ENCODE measurements at places on chromosomes 7 and 10.

GRCh38 chr7:2608921-2609411, 22.8 kb upstream of the TTYH3 start:
- no peak for DNase-seq

GRCh38 chr7:40918701-40919271, 784.0 kb downstream of the SUGCT start:
- DNase-seq: no peak

GRCh38 chr7:86844608-86845007, 200.9 kb downstream of the GRM3 start:
- DNase-seq: no peak

- no peak for DNase-seq
Measured at GRCh38 chr10:5945561-5946418, 31.6 kb downstream of the IL15RA start.

GRCh38 chr7:55034776-55035175, 16.0 kb downstream of the EGFR start:
- no peak for DNase-seq

GRCh38 chr10:132476146-132477065, 61.2 kb upstream of the INPP5A start:
- no peak for DNase-seq

DNA sequence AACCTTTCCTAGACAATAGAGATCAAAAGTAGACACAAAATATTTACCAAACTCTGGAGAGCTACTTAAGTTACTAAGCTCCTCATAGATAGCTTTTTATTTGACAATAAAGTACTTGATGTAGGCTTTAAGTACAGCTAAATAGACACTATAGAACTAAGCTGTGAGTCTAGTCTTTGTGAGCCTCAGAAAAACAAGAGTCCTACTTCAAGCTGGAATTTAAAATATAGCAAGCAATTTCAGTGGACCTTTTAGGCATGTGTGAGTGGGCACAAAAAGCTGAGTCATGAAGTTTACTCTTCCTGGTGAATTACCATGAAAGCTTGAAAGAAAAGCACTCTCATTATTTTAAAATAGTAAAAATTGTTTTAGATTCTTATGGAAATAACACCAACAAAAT, 76.1 kb downstream of the ADD3 start:
- no peak for DNase-seq

DNA sequence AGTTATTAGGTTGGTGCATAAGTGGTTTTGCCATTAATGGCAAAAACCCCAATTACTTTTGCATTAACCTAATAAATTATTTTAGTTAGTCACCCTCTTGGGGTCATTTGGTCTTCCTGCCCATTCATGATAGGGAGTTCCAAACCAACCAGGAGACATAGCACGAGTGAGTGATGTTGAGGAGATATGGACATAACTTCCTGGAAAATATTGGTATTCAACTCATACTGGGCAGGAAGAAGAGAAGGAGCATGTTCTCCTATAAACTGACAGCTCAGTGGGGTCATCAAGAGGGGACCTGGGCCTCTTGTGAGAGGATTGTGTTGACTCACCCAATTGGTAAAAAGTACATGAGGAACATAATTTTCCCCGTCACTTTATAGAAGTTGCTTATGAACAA, 23.7 kb downstream of the SPAG6 start:
- no peak for DNase-seq

- DNase-seq: no peak
Measured at GRCh38 chr7:12119620-12120303, 91.3 kb upstream of the TMEM106B start.

DNA sequence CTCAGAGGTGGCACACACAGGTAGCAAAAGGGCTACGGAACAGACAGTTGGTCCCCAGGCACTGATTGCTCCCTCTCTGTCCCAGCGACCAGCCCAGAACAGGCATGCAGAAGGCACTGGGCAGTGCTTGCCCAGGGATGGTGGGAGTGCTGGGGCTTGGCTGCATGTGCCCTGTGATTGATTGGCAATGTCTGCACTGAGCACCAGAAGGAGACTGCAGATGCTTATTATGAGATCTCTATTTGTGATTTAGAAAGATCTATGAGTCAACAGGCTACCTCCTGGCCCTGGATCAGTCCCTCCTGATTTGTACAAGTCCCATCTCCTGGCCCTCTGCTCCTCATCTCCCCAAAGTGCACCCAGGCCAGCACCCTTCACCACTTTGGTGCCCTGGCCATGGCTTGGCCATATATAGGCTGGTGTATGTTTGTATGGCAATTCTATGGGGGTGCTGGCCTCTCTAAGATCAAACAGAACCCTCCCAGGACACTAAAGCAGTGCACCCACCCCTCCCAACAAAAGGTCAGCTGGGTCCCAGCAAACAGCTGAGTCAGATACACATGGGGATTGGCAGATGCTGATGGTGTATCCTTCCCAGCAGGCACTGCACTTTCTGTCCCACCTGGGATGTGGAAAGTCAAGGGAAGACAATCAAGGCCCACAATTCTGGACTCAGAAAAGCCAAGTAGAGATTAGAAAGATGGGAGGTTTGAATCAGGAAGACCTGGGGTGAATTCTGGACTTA, 30.9 kb downstream of the CAMK2B start:
- DNase-seq: no peak

DNA sequence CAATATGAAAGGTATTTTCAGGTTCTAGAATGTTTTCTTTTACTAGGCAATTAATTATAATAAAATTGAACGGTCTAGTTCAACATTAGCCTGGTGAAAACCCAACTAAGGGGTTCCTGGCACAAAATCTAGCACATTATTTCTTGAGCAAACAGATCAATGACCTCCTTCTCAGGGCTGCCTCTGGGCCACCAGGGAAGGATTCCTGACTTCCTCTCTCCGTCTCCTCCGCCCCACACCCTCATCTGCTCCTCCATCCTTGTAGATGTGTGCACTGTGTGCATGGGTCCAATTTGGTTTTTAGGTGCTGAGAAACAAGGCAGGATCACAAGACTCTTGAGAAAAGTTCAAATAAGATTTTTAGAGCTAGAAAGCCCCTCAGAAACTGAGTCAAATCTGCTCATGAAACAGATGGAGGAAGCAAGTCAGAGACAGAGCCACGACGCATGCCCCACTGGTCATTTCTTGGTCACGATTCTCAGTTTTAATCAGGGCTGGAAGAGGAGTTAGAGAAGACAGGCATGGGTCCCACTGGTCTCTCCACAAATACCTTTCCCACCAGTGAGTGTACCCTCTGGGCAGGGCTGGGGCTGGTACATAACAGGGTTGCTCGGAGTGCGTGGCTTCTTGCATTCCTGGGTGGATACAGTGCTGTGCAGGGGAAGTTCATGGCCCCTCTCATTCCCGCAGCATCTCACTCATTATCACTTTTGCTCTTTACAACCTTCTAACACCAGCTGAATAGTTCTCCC, 3.8 kb downstream of the TRPV6 start:
- DNase-seq: no peak

DNA sequence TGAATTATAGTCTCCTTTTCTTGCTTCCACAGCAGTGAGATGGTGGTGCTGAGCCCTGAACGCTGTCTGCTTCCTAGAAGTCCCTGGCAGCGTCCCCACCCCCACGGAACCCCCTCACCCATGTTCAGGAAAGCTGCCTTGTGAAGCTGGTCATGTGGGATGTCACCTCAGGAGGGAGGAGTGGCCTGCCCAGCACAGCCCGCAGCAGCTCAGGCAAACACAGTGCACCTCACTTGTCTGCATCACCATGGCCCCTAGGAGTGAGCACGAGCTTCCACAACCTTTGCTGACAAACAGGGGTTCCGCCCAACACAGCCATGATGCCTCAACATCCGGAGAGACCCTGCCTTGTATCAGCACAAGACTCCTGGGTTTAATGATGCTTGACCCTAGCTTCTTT, 508.9 kb downstream of the RPS24 start:
- DNase-seq: no peak

DNA sequence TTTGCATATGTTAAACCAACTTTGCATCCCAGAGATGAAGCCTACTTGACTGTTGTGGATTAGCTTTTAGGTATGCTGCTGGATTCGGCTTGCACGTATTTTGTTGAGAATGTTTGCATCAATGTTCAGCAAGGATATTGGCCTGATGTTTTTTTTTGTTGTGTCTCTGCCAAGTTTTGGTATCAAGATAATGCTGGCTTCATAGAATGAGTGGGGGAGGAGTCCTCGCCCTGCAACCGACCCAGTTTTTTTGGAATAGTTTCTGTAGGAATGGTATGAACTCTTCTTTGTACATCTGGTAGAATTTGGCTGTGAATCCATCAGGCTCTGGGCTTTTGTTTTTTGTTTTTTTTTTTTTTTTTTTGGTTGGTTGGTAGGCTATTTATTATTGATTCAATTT, 147.9 kb downstream of the AHR start:
- no peak for DNase-seq

- no peak for DNase-seq
Measured at GRCh38 chr7:117673839-117674238, 194.0 kb downstream of the CFTR start.

GRCh38 chr10:78929541-78929940, 139.2 kb upstream of the ZMIZ1 start:
- no peak for DNase-seq

DNA sequence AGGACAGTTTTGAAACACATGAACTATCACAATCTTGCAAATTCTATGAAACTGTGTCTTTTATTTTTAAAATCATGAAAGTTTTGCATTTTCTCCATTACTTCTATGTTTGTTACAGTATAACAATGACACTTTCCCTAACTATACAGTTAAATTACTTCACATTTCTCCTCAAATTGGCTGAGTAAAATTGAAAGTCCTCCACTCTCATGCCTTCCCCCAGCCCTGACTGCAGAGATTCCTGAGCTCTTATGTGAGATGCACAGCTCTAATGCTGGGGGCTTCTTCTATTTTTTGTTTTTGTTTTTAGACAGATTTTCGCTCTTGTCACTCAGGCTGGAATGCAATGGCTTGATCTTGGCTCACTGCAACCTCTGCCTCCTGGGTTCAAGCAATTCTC, 22.7 kb upstream of the MAP3K8 start:
- no peak for DNase-seq
